ENCODE measurements at places on chromosomes 2 and 18.

GRCh38 chr18:35116784-35117318 is 75.6 kb downstream of the MAPRE2 start:
- no peak for DNase-seq

DNA sequence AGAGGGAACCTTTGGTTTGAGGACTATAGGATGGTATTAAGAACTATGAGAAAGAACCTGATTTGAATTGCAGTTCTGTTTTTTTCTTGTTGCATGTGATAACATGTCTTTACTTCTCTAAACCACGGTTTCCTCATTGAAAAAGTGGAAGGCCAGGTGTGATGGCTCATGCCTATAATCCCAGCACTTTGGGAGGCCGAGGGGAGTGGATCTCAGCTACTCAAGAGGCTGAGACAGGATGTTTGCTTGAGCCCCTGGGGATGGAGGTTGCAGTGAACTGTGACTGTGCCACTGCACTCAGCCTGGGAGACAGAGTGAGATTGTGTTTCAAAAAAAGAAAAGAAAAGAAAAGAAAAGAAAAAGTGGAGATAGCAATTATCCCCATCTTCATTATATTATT is 32.3 kb downstream of the SCN9A start:
- DNase-seq, result no peak

- no peak for DNase-seq
These were observed 863.9 kb downstream of the SUCLG1 start for GRCh38 chr2:83595121-83595690.

- DNase-seq, result no peak
These were observed 29.2 kb upstream of the OTOF start for GRCh38 chr2:26507088-26507487.

GRCh38 chr2:85145116-85145820 is 12.1 kb downstream of the TCF7L1 start:
- no peak for DNase-seq

GRCh38 chr2:55616551-55617174 is 759 bp downstream of the PPP4R3B start:
- no peak for DNase-seq

GRCh38 chr18:79227621-79228020 is 158.4 kb downstream of the ATP9B start:
- no peak for DNase-seq

DNA sequence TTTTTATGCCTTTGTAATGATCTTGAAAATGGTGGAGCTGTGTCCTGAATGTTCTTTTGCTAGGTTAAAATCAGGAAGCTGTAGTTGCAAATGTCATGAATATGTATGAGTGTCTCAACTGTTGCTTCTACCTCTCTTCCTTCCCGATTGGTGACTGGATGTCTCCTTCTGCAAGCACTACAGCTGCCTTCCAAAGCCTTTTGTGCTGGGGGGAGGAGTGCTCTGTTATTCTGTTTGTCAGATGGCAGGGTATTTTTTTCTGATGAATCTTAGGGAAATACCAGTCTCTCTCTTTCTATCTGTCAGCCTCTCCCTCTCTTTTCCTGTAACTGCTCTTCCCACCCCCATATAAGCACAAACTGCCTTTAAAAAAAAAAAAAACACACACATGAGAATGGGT is 1396.3 kb upstream of the CELF4 start:
- no peak for DNase-seq

GRCh38 chr2:233247744-233248143 is 3.7 kb upstream of the ATG16L1 start:
- DNase-seq, result no peak

- no peak for DNase-seq
These were observed 40.2 kb downstream of the ALK start for GRCh38 chr2:29881089-29881730.

DNA sequence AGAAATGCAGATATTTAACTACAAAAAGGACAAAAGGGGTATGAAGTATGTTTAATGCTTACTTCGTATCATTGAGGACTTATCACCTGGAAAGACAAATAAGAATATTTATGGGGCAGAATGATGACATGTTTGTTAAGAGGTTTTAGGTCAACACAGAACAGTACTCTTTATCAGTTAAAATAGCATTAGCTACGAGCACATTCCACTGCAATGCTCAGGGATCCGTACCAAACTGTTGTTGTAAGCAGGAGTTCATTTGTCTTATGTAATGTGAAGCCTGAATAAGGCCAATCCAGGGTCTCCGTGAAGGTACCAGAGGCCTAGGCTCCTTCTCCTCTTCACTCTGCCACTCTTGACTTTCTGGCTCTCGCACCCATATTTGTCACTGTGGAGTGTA is 465.7 kb upstream of the NRP2 start:
- DNase-seq, result no peak

DNA sequence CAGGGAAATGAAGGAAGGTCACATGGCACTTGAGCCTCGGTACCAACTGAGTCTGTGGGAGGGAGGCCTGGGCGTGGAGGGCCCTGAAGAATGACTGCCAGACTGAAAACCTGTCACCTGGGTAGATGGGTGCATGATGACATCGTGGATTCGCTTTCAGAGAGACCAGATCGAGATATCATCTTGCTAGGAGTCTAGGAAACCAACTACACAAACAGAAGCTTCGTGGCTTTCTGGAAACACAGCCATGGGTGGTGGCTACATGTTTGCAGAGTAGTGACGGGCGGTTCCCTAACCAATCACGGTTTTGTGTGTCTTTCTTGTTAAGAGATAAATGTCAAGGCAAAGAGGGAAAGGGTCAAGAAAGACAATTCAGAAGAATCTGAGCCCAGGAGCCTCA is 155.0 kb downstream of the EIPR1 start:
- peak; percentile 42 for DNase-seq

DNA sequence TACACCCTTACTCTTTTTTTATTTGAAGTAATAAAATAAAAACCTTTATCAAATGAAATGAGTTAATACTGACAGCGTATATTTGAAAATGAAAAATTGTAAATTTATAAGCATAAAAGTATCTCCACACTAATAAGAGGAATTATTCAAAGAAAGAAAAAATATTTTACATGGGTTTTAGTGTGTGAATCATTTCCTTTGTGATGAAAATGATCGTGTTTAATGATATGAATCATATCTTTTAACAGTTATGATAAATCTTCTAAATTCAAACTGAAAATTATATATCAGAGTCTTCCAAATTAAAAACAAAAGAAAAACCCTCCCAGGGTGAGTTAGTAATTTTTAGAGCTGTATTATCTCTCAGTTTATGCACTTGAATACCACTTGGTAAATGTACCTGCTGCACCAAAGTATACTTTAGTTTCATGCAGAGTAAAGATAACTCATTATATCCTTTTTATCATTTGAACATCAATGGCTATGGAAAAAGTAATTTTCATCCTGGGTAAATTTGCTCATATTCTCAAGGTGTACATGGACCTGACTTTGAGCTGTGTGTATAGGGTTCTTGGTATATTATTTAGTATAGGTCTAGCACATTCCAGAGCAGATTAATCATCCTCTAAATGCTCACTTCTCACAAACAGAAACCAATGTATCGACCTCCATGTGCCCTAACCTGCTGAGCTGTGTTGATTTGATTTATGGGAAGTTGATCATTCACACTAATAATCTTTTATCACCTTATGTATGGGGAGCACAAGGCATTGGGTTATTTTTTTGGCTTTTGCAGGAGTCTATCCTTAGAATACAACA is 98.7 kb upstream of the VWC2L start:
- no peak for DNase-seq

DNA sequence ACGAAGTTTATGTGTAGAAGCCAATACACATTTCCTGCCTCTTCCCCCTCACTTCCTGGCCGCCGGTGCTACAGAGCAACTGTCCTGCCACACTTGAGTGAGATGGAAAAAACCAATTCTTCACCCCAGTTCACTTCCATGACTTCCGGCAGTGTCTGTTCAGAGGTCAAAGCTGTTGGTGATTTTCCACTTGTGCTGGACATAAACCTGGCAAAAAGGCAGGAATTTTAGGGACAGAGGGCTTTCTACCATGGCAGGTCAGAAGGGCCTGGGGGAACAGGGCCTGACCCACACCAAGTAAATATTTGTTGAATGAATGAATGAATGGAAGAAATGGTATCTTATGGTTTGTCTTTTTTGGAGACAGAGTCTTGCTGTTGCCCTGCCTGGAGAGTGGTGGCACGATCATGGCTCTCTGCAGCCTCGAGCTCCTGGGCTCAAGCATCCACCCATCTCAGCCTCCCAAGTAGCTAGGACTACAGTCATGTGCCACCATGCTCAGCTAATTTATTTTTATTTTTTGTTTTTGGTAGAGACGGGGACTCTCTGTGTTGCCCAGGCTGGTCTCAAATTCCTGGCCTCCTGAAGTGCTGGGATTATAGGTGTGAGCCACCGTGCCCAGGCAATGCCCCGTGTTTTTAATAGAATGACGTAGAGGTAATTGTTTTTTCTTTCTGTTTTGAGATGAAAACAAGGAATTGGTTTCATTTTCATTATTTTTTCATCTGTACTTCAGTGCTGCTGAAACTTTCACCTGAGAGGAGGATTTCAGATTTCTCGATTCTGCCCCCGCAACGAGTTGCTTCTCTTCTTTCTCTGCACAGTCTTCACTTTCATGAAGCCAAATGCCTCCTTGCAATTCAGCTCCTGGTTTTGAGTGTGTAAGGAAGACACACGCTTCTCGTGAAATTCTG is 48.0 kb upstream of the LPIN2 start:
- no peak for DNase-seq

GRCh38 chr2:233929352-233930022 is 12.3 kb downstream of the TRPM8 start:
- DNase-seq, result no peak

DNA sequence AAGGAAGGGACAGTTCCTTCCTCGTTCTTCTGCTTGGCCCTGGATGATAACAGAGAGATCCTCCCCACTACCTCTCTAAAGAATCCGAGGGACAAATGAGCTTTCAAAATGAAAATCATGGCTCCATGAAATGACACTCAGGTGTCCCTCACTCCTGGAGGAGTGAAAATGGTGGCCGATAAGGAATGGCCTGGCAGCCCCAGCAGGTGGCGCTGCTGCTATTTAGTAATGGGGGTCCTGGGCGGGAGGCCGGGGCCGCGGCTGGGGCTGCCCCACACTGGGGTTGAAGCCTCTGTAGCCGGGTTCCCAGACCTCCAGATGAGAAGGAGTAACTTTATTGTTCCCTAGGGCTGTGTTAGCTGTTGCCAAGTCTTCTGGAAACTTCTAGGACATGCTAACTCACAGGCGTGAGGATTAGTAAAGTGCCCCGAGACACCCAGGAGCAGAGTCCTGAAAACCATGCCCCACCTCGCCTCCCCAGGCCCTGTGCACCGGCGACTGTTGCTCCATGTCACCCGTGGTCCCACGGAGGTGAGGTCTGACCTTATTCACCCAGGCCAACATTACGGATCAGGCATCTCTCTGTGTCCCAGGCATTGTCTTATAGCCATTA is 138.0 kb downstream of the CTIF start:
- no peak for DNase-seq

DNA sequence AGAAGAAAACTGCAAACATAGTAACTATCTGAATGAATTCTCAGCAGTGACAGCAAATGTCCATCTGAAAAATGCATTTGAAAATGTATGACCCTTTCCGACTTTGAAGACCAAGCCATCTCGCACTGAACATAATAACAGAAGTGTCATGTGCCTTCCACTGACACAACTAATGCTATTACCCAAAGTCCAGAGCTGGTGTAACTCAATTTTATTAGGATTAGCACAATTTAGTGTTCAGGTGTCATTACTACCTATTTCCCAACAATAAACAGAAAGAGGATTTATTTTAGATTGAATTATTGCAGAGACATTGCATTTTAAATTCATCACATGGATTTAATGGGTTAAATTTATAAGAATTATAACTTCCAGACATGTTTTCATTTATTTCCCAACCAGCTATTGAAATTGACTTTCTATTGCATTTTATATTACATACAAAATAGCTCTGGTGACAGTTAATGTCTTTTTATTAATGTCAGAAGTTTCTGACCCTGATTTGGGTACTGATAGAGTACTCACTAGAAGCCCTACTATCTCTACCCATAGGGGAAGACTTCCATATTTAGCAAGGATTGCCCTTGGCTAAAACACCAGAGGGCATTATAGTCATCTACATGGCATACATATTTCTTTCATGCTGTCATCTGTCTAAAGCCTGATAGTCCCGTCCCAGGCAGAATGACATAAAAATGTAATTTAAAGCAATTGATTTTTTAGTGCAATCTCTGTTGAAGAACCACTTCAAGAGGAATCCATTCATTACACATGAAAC is 7.0 kb upstream of the STK39 start:
- no peak for DNase-seq

GRCh38 chr2:38218591-38218991 is 142.6 kb upstream of the CYP1B1 start:
- no peak for DNase-seq

- no peak for DNase-seq
These were observed 148.5 kb upstream of the SATB2 start for GRCh38 chr2:199606193-199606780.

- no peak for DNase-seq
These were observed 8.8 kb upstream of the SNTG2 start for GRCh38 chr2:941871-942270.

GRCh38 chr2:234164493-234165413 is 114.3 kb downstream of the SPP2 start:
- no peak for DNase-seq

GRCh38 chr2:19993731-19994130 is 3.8 kb upstream of the WDR35 start:
- DNase-seq, result no peak

- DNase-seq, result no peak
These were observed 119.1 kb upstream of the PELI1 start for GRCh38 chr2:64263315-64263714.

DNA sequence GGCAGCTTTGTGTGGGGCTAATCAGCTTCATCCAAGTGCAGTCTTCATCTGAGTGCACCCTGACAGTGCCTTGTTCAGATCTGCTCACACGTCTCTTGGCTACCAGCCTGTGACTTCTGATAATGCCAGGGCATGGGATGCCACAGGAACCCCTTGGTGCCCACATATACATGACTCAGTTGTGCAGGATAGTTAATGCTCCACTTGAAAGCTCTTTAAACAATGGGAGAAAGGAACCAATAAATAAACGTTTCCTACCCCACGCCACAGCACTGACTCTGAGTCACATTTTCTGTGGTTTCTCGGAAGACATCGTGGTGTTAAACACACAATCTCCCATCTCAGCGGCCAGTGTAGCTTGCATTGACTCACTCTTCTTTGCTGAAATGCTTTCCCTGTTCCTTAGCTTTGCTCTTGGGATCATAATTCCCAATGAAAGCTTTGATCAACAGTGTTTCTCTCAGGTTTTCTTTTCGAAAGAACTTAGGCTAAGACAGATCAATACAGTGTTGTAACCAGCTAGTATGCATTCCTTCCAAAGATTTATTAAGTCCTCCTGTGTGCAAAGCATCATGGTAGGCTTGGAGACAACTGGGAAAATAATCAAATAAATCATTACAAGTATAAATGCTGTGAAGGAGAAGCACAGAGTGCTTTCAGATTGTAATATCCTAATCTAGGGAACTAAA is 142.0 kb downstream of the COPS8 start:
- DNase-seq, result no peak
